ENCODE measurements at places on chromosomes 5 and 9.

- no peak for DNase-seq
These were observed 167.3 kb downstream of the KDM4C start for GRCh38 chr9:6924988-6925563.

DNA sequence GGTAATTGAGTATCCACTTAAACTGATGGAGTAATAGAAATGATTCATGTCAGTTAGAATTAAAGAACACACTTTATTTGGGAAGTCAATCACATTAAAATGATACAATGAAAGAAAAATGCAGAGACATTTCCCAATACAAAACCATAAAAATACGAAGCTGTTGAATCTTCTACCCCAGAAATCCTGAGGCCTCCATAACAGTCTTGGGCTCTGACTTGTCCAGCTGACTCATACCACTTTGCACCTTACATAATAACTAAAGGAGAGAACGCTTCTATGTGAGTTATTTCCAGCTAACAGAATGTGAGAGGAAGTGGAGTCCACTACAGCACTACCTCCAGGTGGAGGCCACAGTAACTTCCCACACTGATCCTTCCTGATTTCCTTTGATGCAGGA, 305.0 kb downstream of the MRPS30 start:
- no peak for DNase-seq

GRCh38 chr9:93304574-93305496, 120.9 kb downstream of the WNK2 start:
- peak; percentile 13 for DNase-seq

DNA sequence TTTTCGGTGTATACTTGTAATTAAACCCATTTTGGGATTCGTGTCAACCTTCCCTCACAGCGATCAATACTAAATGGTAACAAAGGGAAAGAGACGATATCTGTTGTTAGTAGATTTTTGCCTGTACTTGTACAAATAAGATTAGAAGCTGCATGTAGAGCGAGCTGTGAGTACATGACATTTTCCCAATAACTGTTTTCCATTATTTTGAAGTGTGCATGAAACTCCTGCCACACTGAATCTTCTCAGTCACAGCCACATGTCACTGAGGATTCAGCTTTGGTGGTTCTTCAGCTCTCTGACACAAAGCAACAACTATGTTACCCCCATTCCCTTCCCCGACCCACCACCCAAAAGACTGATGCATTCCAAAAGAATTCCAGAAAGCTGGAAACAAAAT, 685.6 kb downstream of the EFNA5 start:
- DNase-seq, result no peak

DNA sequence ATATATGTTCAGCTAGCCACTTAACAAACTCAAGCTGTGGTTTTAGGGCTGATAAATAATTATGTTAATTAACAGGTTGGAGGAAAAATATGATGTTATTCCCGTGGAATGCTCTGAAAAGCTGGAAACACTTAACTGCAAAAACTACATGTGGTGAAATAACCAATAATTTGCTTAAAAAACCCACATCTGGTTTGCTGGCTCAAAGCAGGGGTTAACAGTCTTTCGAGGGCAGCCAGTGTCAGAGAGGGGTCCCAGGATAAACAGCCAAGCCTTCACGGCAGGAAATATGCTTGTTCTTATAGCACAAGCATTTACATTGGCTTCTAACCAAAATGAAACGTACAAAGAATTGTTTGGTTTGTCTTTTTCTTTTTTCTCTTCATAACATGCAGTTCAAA, 254.0 kb upstream of the GAS1 start:
- no peak for DNase-seq

DNA sequence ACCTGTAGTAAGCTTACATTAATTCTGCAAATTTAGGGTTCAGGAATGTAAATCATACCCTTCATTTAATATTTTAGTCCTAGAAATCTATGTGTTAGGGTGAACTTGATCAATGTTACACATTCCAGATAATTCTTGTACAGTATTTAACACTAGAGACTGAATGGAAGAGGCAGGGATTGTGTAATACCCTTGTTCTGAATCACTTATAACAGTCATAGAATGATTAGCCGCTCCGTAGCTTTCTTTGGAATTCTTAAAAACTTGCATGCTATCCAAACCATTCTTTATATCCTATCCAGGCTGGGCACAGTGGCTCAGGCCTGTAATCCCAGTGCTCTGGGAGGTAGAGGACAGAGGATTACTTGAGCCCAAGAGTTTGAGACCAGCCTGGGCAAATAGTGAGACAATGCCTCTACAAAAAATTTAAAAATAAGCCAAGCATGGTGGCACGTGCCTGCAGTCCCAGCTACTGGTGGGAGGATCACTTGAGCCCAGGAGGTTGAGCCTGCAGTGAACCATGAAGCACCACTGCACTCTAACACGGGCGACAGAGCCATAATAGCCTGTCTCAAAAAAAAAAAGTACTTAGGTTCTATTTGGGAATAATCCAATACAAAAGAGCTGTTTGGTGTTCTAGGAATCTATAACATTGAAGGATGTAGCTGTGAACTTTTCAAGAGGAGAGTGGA, 8.3 kb downstream of the ZNF483 start:
- no peak for DNase-seq

DNA sequence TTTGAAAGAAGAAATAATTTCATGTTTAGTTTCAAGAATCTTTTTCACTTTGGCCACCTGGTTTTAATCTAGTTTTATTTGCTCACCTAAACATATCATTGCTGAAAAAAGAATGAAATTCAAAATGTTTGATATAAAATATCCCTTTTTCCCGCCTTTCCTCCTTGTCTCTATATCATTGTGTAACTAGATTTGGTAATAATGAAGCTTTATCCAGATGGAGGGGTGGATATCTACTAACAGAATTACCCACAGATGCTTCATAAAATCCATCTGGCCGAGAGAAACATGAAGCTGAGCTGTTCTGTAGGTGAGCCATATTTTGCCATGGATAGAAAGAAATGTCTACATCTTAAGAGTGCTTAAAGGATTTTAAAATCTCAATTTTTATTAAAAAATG, 214.7 kb downstream of the ICE1 start:
- DNase-seq, result no peak

GRCh38 chr9:108035487-108035886, 545.9 kb upstream of the KLF4 start:
- no peak for DNase-seq

DNA sequence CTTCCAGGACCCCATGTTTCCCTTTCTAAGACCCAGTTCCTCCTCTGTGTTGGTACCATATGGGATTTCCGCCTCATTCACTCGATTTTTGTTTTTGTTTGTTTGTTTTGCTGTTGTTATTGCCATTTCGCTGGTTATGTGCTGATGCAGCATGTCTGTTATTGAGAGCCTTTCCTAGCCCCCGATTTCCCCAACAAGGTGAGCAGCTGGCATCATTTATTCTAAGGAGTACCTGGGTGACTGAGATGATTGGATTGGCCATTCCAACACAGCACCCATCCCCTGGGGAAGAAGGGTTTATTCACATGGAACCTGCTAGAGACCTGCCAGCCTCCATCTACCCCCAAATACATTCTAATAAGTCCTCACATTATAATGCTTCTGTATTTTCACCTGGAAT, 2.7 kb downstream of the GLRA1 start:
- DNase-seq, result no peak

- DNase-seq, result no peak
These were observed 5.7 kb downstream of the IL6ST start for GRCh38 chr5:55988979-55989638.

- DNase-seq, result no peak
These were observed 46.6 kb upstream of the PHYKPL start for GRCh38 chr5:178279026-178279722.

DNA sequence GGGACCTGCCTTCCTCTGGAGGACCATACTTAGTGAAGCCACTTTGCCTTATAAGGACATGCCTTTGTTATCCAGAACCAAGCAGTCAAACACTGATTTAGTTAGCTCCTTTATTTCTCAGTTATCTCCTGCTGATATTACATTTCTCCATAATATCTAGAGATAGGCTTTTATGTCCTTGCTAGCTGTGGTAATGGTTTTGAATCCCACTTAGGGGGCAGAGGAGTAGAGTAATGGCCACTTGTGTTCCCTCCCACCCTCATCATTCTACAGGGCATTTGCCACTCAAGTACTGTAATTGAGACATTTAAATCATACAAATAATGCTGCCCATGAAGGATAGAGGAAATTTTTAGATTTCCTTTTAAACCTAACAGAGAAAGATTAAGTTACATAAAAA, 80.9 kb downstream of the DOCK8 start:
- DNase-seq, result no peak

DNA sequence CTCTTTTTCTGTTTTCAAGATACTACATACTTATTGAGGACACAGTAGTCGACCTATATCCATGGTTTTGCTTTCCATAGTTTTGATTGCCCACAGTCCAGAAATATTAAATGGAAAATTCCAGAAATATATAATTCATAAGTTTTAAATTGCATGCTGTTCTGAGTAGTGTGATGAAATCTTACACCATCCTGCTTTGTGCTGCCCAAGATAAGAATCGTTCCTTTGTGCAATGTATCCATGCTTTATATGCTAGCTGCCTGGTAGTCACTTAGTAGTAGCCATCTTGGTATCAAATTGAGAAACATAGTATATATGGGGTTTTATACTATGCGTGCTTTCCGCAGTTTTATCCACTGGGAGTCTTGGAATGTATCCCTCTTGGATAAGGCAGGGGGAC, 59.0 kb downstream of the CWC27 start:
- no peak for DNase-seq

- no peak for DNase-seq
These were observed 5.9 kb upstream of the AHRR start for GRCh38 chr5:315488-316209.

GRCh38 chr5:17989036-17989435, 354.8 kb downstream of the TAF11L14 start:
- no peak for DNase-seq

DNA sequence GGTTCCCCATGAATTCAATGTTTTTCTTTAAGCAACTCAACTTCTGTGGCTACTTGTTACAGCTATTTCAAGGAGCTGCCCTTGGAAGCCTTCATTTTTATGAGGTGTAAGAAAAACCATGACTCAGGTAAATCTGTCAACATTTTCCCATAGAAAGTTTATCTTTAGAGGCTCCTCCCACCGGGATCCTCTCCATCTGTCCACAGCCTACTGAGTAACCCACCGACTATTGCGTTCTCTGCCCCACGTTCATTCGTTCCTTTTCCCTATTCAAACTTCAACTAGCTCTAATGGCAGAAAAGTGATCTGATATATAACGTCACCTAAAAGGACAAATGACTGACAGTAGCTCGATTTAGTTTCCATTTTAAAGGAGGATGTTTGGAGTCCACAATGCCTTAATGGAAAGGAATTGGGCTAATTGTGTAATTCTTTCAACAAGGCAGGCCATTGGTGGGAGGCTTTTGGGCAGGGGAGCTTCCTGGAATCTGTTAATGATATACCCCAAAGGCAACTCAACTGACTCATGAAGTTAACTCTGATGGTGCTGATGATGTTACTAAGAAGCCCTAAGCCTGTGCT, 29.3 kb upstream of the NR3C1 start:
- no peak for DNase-seq

DNA sequence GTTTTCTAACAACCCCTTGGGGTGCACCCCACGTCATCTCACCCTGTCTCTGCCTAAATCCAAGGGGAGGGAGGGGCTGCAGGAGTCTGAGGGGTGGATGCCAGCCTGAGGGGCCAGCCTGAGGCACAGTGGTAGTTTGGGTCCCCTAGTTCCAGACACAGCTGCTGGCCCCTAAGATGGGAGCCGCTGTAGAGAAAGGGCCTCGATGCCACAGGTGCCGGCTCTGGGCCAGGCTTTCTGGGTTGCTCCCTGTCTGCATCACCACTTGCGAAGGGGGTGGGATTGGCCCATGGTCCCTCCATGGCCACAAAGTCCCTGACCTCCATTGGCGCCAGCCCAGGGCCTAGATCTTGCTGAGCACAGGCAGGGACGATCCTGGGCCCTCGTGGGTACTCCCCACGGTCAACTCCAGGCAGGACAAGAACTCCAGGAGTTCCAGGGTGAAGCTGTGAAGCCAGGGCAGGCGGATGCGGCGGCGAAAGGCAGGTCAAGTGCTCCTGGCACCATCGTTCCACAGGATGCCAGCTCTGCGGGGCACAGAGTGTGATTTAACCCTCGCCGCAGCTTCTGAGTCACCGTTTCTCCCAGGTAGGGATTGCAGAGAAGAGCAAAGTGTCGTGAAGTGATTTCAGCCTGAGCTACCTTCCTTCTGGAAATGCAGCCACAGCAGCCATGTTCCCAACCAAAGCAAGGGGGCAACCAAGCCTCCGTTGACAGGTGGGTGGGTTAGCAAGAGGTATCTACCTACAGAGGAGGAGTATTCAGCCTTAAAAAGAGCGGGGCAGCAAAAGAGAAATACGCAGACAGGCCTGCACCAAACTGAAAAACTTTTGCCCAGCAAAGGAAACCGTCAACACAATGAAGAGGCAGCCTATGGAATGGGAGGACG, 41.6 kb upstream of the EXOC3 start:
- no peak for DNase-seq

- DNase-seq, result no peak
These were observed 273.9 kb downstream of the GADD45G start for GRCh38 chr9:89878687-89879086.

DNA sequence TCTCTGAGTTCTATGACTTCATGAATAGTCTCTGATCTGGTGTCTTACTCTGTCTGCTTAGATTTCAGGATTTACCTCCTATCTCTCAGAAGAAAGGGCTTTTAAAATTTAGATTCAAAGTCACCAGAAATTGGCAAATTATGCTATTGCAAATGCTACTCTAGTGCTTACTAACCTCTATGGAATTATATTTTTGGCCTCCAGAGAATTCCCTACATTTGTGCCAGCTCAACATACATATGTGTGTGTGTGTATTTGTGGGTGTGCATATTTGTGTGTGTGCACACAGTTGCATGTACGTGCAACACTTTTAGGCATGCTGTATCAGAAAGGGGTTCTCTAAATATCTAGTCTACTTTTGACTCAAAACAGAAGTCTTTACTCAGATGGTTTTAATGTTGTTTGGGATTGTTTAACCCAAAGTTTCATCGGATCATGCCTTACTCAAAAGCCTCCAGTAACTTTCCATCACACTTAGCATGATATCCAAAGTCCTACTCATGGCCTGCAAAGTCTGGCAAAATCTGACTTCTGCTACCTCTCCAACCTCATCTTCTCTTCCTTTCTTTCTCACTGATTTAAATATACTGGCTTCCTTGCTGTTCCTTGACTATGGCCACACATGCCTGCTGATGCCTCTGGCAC, 147.6 kb upstream of the NR3C1 start:
- no peak for DNase-seq

DNA sequence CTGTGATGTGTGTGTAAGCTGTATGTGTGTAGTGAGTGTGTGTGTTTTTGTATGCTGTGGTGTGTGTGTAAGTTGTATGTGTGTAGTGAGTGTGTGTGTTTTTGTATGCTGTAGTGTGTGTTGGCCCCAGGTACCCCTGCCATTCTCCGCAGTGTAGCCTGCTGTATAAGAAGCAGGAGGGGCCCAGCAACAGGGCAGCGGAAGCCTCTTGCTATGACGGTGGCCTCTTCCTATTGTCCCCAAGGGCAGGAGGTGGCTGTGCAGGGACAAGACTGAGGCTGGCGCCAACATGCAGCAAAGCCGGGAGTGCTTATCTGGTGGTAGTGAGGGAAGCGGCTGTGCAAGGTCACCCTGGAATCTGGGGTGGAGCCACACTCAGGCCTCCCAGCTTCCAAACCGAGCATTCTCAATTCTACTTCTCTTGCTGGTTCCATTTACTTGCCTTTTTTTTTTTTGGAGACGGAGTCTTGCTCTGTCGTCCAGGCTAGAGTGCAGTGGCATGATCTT, 5.1 kb downstream of the SPAAR start:
- no peak for DNase-seq

Measured in erythroblast (primary cell).